ENCODE measurements at places on chromosomes 12 and 14. TPM values are rescaled to one million over a fixed set of nuclear protein-coding genes. Genes with fewer than 3 reads are reported as not detected.

The ANO4 gene
- total RNA-seq = not detected

- DNase-seq = no peak
These were observed 41.9 kb downstream of the ATP23 start for GRCh38 chr12:57983146-57983857.

DNA sequence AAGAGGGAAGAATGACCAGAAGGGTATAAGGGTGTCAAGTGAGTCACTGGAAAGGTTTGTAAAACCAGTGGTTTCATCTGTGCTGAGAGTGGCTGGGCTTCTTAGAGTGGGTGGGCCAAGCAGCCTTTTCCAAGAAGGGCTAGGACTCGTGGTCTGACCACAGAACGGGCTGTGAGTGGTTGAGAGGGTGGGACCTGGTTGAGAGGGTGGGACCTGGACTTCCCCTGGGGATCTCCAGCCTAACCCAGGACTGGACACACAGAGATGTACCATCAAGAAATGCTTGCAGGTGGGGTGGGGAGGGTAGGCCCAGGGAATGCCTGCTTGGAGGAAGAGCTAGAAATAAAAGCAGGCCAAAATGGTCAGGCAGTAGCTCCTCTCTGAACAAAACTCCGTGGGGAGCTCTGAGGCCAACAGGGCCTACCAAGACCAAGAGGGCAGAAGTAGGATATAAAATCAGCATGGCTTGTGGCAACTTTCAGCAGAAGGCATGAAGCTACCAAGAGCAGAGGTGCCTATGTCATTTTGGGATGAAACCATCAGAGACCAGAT is 140.5 kb downstream of the FOXN3 start:
- DNase-seq = no peak

DNA sequence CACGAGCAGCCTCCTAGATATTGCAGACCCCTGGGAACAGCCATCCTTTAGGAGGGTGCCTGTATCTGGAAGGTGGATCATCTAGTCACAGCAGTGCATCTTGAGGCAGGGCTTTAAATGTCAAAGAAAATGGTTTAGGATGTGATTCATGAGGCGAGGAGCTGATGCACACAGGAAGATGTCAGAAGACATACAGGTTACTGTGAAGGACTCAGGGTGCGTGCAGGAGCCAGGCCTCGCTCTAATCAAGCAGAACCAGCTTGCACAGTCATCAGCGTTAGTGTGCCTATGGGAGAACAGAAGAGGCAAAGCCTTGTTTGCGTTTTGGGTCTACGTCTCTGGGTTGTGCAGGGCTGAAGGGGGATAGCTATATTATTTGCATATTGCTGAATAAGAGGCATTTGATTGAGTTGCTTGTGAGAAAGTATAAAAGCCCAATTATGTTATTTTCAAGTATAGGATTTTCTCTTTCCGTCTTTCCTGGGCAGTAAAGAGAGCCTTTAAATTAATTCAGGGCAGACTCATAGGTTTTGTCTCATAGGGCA is 77.3 kb upstream of the RPH3A start:
- no peak for DNase-seq

The RAB5B gene
- 111 TPM for total RNA-seq

DNA sequence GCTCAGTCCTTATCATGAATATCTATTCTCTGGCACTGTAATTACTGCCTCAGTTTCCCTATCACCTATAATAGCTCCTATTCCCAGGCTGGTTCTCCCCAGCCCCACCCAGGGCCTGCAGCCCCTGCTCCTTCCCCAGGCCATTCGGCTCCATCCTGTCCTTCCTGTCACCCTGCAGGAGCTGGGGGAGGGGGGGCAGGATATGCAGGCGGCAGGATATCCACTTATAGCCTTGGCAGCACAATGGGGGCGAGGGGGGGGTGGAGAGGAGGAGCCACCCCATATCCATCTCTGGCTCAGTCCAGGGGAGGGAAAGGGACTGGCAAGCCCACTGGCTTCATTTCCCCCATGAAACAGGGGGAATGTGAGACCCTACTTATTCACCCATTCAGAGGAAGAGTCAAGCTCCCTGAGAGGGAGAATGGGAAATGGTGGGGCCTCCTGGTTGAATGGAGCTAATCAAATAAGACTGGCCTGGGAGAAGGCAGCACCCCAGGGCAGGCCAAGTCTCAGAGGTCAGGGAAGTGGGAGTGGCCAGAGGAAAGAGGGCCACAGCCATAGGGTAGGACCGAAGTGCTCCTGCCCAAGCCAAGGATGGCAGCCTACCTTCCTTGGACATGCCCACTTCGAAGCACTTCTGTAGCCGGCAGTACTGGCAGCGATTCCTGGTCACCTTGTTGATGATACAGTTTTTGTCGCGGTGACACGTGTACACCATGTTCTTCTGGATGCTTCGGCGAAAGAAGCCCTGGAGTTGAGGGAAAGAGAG is 7.8 kb upstream of the ITGB7 start:
- peak; percentile 78 for DNase-seq

DNA sequence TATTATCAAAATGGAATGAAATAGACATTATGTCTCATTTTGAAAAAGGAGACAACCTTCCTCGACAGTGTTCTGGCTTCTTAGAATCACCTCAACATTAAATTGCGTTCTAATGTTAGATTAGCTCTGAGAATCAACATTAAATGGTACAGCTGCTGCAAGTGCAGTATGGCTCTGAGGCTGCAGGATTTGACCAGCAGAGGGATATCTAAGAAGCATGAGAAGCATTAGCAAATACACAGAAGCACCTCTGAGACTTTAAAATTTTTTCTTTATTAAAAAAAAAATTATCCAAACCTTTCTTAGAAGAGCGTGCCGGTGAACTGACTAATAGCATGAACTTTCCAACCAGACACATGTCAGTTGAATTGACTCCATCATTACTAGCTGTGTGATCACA is 253.4 kb upstream of the LRIG3 start:
- DNase-seq = no peak

The NINJ2 gene
- 7.4 TPM for total RNA-seq

GRCh38 chr12:90622431-90622830 is 332.5 kb downstream of the CCER1 start:
- no peak for DNase-seq

The SLC38A6 gene
- total RNA-seq = 6.1 TPM

The SIX6 gene
- total RNA-seq = not detected

DNA sequence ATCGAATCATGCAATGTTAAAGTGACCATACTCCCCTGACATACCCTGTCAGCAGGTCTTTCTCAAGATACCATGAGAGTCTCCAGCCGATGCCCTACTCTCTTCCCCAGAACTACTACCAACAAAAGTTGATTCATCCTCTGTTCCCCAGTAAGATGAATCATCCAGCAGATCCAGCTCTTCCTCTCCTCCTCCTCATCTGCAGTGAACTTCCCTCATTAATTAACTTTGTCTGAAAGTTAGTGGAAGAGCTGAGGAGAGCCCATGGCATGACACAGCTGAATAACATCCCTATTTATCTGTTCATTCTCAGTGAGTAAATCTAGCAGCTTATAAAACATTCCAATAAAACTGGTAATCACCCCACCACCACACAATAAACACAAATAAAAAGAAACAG is 213.4 kb downstream of the EGLN3 start:
- no peak for DNase-seq

The KLHL33 gene
- 1.7 TPM for total RNA-seq

The CDCA3 gene
- 1.2 TPM for total RNA-seq

The CPNE6 gene
- 0.14 TPM for total RNA-seq

The LRP1 gene
- 140 TPM for total RNA-seq

The REP15 gene
- total RNA-seq = 1.3 TPM

DNA sequence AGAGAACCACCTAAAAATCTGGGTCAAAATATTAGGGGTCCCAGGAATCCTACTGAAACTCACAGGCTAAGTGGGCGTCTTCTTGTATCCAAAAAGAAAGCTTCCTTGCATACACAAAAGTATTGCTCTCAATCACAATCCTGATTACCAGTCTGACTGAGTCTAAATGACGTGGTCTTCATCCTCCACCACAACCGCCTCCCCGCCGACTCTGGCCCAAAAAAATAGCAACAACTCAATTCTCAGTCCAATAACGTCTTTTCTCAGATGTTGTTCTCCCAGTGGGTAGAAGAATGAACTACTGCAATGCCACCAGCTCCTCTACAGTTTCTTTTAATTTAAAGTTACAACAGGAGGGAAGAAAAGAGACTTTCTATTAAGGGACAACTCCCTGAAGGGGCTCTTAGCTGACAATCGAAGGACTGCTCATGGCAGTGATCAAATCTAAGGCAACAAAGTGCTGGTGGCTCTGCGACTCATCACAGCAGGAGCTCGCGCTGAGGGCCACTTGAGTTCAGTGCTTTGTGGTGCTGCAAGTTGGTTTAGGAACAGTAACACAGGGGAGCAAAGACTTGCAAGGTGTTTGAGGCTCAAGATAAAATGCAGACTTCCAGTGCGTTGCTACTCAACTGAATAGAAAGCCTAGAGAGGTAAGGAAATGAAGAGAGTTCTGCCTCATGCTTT is 394.1 kb downstream of the BCAT1 start:
- DNase-seq = no peak

The RASSF9 gene
- total RNA-seq = 2.9 TPM

GRCh38 chr14:20802341-20803084 is at the start of gene RNASE1:
RNASE1 (minus strand) TSS chr14:20802844; CDS start chr14:20802068, 776 bp downstream.
- peak; percentile 72 for DNase-seq

- DNase-seq = peak; percentile 20
These were observed 205.1 kb downstream of the PTPRO start for GRCh38 chr12:15527201-15528080.

The AHNAK2 gene
- total RNA-seq = 3.5 TPM

GRCh38 chr12:56931474-56931978 is 2.7 kb downstream of the SDR9C7 start:
- DNase-seq = no peak

GRCh38 chr12:977156-977555 is 13.9 kb upstream of the ERC1 start:
- no peak for DNase-seq

The DEGS2 gene
- total RNA-seq = not detected

GRCh38 chr12:46073321-46073720 is 82.9 kb upstream of the SCAF11 start:
- DNase-seq = no peak

DNA sequence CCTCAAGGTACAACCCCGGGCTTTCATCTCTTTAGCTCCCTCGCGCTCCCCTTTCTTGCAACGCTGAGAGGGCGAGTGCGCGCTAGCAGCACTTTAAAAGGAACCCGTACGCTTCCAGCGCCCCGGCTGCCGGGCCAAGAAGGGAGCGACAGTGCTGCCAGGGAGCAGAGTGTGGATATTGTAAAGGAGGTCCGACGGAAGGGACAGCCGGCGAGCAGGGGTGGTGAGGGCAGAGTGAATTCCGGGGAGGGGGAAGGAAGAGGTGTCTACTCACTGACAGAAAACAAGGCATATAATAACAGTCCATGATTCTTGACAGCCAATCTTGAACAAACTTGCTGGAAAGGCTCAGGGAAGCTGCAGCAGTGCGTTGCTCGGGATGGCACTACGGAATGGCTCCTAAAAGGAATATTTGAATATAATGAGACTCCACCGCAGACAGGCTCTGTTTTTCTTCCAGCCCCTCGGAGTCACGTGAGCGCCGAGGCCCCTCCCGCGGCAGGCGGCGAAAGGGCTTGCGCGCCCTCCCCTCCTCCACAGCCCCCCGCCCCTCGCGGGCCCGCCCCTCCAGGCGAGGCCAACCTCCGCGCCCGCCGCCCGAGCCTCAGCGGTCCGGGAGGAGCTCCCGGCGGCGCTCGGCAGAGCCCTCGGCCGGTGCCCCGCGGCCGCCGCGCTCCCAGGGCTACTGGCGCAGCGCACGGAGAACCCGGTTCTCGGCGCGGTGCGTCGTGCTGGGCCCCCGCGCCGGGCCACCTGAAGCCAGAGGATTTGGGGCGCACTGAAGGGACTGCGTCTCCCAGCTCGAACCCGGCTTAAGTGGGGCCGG is 3.4 kb downstream of the BMP4 start:
- peak; percentile 88 for DNase-seq

The DPY19L2 gene
- total RNA-seq = 48.1 TPM

DNA sequence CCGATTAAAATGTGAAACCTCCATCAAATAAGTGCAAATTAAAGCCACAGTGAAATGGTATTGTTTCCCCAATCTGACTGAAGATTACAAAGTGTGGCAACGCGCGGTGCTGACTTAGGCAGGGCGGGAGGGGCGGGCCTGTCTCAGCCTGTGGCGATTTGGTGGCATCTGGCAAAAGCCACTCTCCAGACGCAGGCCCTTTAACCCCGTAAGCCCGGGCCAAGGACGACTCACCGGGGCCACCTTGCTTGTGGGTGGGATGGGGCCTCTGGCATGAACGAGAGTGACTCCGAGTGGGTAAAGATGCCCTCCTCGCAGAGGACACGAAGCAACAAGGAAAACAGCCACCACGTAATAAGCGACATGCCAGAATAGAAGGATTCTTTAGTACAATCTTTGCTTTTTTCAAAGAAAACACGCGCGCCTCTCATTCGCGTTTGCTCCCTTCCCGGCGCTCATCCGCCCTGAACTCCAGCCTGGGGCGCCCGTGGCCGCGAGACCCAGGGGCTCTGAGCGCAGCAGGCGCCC is 815 bp downstream of the DEGS2 start:
- DNase-seq = peak; percentile 9

The SP1 gene
- 39.9 TPM for total RNA-seq

- DNase-seq = no peak
These were observed 6.5 kb downstream of the NECAP1 start for GRCh38 chr12:8088574-8088973.

- no peak for DNase-seq
These were observed 66.6 kb upstream of the C14orf180 start for GRCh38 chr14:104512771-104513640.

Data from right cardiac atrium (tissue), 5 donors.